Hair follicular keratinocyte (primary cell): ENCODE measurements at places on chromosomes 2 and 18. TPM values are rescaled to one million over a fixed set of nuclear protein-coding genes. Genes with fewer than 3 reads are reported as not detected.

DHRS9 gene
- total RNA-seq, result not detected in 2 replicates

CD28 gene
- not detected in 2 replicates for total RNA-seq

COLEC12 gene
- 0.38 TPM in 1 of 2 replicates, not detected in the other for total RNA-seq

GREB1L gene
- 1.8 and 3.6 TPM in 2 replicates for total RNA-seq

HOXD10 gene
- total RNA-seq, result not detected in 2 replicates

SPP2 gene
- not detected in 2 replicates for total RNA-seq

TNFRSF11A gene
- 0.16 and 0.23 TPM in 2 replicates for total RNA-seq
